NCI-H69 (cell line): ENCODE measurements at places on chromosomes 13 and 19.

GRCh38 chr19:49716154-49716553 is 25.2 kb downstream of the CPT1C start:
- no peak for DNase-seq

DNA sequence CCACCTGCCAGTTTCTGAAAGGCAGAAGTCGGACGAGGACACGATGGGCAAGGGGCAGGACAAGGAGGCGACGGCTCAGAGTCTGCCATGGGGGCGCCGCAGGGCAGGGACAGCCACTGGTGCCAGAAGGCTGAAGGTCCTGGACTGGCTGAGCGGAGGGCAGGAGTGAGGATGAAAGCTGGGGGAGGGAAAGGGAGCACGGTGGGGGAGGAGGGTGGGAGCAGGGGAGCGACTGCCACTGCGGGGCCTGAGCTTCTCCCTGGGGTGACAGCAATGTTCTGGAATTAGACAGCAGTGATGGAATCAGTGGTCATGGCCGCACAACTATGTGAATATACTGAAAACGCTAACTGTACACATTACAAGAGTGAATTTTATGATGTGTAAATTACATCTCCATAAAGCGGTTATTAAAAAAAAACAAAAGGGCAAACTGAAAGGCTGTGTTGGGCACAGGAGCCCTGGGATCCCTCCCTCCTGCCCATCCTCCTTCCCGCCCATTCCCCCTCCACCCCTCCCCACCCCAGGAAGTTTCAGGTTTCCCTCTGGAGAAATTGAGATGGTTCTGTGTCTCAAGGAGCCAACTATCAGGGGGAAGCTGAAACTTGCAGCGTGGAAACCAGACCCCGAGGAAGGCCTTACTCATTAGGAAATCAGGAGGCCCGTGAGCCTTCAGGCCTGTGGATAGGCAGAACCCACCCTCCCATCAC is 15.9 kb downstream of the MLLT1 start:
- DNase-seq: no peak

DNA sequence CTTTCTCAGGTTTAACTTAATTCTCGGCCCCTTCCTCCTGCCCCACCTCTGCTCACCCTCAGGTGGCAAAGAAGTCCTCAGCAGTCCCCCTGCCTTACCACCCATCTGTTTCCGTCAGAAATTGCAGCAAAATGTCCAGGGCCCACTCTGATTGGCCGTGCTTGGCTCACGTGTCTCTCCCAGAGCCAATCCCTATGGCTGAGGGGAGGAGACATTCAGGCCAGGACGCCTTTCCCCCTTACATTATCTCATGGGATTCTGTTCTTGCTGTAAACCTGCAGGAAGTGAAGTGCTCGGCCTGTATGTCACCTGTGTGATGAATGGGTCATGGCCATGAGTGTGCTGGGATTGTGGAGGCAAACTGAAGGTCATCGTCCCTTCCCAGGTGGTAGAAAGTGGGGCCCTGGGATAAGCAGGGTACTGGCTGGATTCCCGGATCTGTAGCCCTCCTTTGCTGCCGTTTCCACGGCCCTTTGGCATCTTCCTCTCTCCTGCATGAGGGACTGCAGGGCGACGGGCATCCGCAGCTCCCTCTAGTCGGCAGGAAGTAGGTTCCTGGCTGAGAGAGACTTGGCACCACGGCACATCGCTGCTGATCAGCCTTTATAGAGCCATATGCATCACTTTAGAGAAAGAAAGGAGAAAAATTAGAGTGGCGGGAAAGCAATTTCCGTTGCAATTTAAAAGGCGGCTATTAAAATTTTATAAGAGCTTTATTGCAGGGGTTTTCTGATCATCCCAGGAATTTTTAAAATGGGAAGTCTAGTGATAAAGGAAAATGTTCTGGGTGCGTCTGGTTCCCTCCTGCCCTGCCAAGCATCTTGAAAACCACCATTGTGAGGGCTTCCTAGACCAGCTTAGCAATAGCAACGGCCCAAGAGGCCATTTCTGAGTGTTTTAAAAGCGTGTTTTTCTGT is 118.2 kb downstream of the SIPA1L3 start:
- DNase-seq: peak; percentile 10

GRCh38 chr19:23867895-23868294 is 46.8 kb upstream of the ZNF726 start:
- peak; percentile 6 for DNase-seq

- peak; percentile 84 for DNase-seq
These were observed at the start of gene KEAP1 for GRCh38 chr19:10503002-10503789. KEAP1 (minus strand) TSS chr19:10503356; CDS start chr19:10500033, 3,323 bp downstream.

GRCh38 chr13:33322543-33322809 is 36.9 kb upstream of the STARD13 start:
- DNase-seq: no peak

DNA sequence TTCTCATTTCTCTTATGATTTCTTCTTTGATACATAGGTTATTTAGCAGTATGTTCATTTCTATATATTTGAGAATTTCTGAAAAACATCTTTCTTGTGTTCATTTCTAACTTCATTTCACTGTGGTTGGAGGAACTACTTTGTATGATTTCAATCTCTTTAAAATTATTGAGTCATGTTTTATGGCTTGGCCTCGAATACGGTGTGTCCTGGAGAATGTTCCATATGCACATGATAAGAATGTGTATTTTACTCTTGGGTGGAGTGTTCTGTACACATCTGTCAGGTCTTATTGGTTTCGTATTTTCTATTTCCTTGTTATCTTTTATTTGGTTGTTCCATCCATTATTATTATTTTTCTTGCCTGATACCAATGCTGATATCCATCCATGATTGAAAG is 22.9 kb downstream of the DNM2 start:
- DNase-seq: no peak

- peak; percentile 63 for DNase-seq
These were observed 52.2 kb downstream of the ATP11A start for GRCh38 chr13:112741835-112742570.

- DNase-seq: no peak
These were observed 216.3 kb downstream of the SLITRK6 start for GRCh38 chr13:85582890-85583289.

DNA sequence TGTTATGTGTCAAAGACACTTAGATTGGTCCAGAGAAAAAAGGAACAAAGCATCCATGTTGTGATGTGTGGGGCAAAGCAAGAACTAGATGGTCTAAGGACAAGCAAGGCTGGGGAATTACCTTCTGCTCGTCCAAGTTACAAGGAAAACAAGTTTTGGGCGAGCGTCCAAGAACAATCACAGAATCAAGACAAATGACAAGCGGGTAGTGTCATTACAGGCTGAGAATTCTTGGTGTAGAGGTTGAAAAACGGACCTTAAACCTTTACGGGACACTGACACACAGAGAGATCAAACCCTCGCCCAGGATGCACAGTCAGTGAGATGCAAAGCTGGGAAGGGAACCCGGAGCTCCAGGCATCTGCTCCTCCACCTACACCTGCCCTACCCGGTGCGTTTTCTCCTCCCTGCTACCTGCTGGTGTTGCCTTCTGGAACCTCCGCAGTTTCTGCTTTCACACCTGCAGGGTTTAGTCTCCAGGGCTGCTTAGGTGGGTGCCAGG is 515 bp upstream of the ZNF324B start:
- DNase-seq: no peak

DNA sequence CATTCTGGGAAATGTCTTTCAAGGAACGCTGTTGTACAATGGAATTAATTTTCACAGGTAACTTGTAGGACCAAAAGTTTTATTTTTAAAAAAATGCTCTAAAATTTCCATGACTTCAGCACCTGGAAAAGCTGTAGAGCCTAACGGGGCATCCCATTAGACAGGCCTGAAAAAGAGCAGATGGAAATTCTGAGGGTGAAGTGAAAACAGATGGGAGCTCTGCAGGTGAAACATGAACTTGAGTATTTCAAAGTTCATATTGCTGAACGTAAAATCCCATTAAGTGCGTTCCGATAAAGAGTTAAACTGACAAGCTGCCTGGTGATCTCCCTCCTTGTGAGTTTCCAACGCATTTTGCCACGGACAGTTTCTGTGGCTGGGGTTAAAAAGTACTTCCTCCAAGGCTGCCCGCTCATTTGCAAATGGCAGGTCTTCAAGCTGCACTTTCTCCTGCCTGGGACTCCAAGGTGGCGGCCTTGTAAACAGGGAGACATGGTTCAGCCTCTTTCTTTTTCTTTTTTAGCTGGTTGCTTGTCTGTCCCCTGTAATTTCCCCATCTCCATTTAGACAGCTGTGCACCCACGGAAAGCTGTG is 450.4 kb downstream of the FGF9 start:
- DNase-seq: no peak

- DNase-seq: peak; percentile 12
These were observed 4.6 kb downstream of the PPP5C start for GRCh38 chr19:46351241-46352041.

DNA sequence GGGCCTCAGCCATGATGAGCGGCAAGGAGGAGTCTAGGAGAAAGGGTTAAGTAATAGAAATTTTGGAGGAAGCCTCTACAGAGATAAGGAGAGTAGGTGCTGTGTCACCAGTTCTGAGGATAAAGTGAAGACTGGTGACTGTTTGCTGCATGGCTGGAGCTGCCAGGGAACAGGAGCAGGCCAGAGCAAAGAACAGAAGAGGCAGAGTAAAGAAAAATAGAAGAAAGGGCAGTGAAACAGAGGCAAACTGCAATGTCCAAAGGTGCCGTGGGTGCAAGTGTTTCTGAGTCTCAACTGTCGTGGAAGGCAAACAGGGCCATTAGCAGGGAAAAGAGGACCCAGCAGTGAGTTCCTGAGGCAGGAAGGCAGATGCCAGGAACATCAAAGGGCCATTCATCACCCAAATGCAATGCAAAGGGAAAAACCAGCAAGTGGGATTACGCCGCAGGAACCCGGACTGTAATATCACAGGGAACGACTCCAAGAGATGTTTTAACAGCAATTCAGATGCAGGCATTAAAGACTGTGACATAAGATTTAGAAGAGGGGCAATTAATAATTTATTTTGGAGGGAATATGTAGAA is 318.3 kb downstream of the FOXO1 start:
- DNase-seq: no peak
